ENCODE measurements at places on chromosomes 1 and 21.

GRCh38 chr1:83769072-83769471 lies 229.9 kb downstream of the TTLL7 start:
- H3K27ac ChIP-seq, result no peak overlapping the region
- H3K4me3 ChIP-seq, result no peak overlapping the region
- no peaks in the 10 kb centered on the region for H3K36me3 ChIP-seq
- no peaks in the 10 kb centered on the region for H3K27me3 ChIP-seq
- peaks cover 3% of the 10 kb centered on the region for H3K4me1 ChIP-seq
- no peak for DNase-seq

GRCh38 chr1:13782634-13783360 lies 82.8 kb downstream of the PRDM2 start:
- H3K27me3 ChIP-seq, result no peaks in the 10 kb centered on the region
- DNase-seq, result no peak
- peak overlapping the region; percentile 65 for H3K4me3 ChIP-seq
- H3K4me1 ChIP-seq, result peaks cover 52% of the 10 kb centered on the region

GRCh38 chr1:152479792-152480595 lies 30.6 kb upstream of the LCE5A start:
- peak overlapping the region; percentile 49 for H3K4me3 ChIP-seq
- no peak overlapping the region for H3K27ac ChIP-seq
- peaks cover 8% of the 10 kb centered on the region for H3K4me1 ChIP-seq
- H3K27me3 ChIP-seq, result no peaks in the 10 kb centered on the region
- peaks cover 4% of the 10 kb centered on the region for H3K36me3 ChIP-seq

DNA sequence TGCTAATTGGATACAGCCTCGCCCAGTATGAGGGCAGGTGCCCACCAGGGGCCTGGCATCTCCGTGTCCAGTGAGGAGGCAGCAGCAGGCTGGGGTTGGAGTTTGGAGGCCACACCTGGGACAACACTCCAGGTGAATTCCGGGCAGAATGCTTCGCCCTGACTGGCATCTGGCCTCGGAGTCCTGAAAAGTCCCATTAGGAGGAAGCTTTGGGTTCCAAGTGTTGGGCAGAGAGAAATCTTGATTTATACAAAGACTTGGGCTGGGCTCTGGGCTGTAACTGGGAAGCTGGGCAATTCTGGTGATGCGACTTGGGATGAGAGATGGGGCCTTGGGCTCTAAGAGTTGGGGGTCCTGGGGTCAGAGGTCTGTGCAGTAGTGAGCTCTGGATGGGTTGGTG lies 48.1 kb upstream of the CSF3R start:
- no peaks in the 10 kb centered on the region for H3K4me1 ChIP-seq
- H3K27me3 ChIP-seq, result peaks cover 40% of the 10 kb centered on the region
- no peak overlapping the region for H3K4me3 ChIP-seq

DNA sequence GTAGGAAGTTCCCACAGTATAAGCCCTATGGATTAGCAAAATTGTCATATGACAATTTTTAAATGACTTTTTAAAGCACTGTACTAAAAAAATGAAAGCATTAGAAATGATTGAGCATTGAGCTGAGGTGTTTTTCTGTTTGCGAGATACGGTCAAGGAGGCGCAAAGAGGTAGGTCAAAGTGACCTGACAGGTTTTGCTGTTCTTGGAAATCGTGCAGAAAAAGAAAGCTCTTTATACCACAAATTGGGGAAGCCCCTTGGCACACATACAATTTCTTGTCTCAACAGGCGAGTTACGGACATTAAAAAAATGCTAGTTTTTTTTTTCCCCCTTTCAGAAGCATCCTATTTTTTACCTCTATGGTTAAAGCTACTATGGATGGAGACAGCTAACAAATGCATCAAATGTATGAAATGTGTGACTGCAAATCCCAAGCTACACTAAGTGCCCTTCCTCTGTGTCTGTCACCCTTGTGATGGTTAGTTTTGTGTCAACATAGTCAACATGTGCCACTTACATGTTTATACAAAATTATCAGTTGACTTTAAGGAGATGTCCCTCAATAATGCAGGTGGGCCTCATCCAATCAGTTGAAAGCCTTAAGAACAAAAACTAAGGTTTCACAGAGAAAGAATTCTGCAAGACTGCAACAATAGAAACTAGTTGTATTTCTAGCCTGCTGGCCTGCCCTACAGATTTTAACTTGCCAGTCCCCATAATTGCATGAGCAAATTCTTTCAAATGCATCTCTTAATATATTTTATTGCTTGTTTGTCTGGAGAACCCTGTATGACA lies 29.3 kb downstream of the CRYZ start:
- H3K27me3 ChIP-seq, result no peaks in the 10 kb centered on the region
- H3K4me1 ChIP-seq, result peaks cover 6% of the 10 kb centered on the region
- H3K27ac ChIP-seq, result no peak overlapping the region
- no peak for DNase-seq
- no peak overlapping the region for H3K4me3 ChIP-seq
- H3K36me3 ChIP-seq, result peaks cover 17% of the 10 kb centered on the region

- no peaks in the 10 kb centered on the region for H3K27me3 ChIP-seq
- peaks cover 13% of the 10 kb centered on the region for H3K4me1 ChIP-seq
- H3K27ac ChIP-seq, result peak overlapping the region; percentile 29
Observed at GRCh38 chr1:198265073-198265661, 108.4 kb downstream of the NEK7 start.

GRCh38 chr1:43530483-43531106 lies at the start of gene PTPRF:
Gene PTPRF, plus strand, starts transcription at chr1:43530883. Its CDS starts 14,193 bp downstream, at chr1:43545076.
- H3K27me3 ChIP-seq, result peaks cover 75% of the 10 kb centered on the region
- peaks cover 30% of the 10 kb centered on the region for H3K4me1 ChIP-seq
- DNase-seq, result no peak
- peak within 1 kb of the TSS; percentile 99 for H3K4me3 ChIP-seq

GRCh38 chr1:156538711-156539440 lies 33.5 kb downstream of the IQGAP3 start:
- peaks cover 8% of the 10 kb centered on the region for H3K4me1 ChIP-seq
- H3K4me3 ChIP-seq, result no peak overlapping the region
- H3K27me3 ChIP-seq, result peaks cover 5% of the 10 kb centered on the region
- no peak overlapping the region for H3K27ac ChIP-seq
- no peak for DNase-seq
- H3K36me3 ChIP-seq, result no peaks in the 10 kb centered on the region

GRCh38 chr1:108847494-108847893 lies 9.4 kb downstream of the AKNAD1 start:
- no peak for DNase-seq
- peaks cover 6% of the 10 kb centered on the region for H3K4me1 ChIP-seq
- H3K36me3 ChIP-seq, result peaks cover 4% of the 10 kb centered on the region
- H3K27me3 ChIP-seq, result peaks cover 18% of the 10 kb centered on the region
- no peak overlapping the region for H3K4me3 ChIP-seq
- H3K27ac ChIP-seq, result no peak overlapping the region

DNA sequence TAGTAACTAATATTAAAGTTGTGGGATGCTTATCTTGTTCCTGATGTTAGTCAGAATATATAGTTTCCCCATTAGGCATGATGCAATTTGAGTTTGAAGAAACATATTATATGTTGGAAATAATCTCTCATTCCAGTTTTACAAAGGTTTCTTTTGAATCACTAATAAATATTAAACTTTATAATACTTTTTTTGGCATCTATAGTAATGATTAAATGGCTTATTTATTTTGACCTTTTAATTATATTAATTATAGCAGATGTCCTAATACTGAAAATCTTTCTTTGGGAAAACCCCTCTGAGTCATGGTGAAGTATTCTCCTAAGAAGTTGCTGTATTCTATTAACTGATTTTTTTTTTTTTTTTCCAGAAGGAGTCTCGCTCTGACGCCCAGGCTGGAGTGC lies 28.5 kb upstream of the PTGS2 start:
- peaks cover 2% of the 10 kb centered on the region for H3K4me1 ChIP-seq
- no peaks in the 10 kb centered on the region for H3K27me3 ChIP-seq
- H3K27ac ChIP-seq, result no peak overlapping the region
- H3K4me3 ChIP-seq, result no peak overlapping the region
- H3K36me3 ChIP-seq, result no peaks in the 10 kb centered on the region

DNA sequence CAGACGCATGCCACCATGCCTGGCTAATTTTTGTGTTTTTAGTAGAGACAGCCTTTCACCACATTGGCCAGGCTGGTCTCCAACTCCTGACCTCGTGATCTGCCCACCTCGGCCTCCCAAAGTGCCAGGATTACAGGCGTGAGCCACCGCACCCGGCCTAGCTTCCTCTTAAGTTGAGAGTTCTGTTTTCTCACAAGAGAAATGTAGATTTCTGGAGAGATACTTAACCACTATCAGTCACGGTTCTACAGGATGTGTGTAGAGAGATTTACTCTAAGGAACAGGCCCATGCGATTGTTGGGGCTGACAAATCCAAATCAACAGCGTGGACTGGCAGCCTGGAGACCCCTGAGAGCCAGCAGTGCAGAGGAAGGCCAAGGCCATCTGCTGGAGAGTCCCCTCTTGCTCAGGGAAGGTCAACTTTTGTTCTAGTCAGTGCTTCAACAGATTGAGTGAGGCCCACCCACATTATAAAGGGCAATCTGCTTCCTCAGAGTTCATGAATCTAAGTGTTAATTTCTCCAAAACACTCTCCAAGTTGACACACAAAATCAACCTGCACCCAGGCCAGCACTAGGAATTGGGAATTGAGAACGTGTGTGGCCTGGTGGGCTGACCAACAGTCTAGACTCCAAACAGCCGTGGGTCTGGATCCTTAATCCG lies 38.7 kb downstream of the CHAF1B start:
- H3K36me3 ChIP-seq, result no peaks in the 10 kb centered on the region
- no peak overlapping the region for H3K4me3 ChIP-seq
- DNase-seq, result no peak

DNA sequence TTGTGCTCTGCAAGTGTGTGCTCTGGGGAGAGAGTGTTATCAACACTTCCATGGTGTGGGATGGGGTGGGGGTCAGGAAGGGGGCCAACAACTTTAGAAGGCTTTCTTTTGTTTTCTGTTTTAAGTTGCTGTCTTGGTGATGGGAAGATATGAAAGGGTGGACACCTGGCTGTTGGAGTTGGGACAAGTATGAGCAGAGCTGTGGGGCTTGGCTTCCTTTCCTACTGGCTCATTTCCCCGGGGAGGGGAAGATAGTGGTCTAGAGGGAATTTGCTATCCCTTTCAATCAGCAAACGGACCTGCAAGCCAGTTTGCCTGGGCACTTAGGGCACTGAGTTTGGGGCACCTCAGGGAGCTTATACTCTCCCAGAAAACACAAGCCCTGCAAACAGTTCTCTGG lies 19.2 kb downstream of the IER5 start:
- H3K27me3 ChIP-seq, result peaks cover 12% of the 10 kb centered on the region
- DNase-seq, result no peak
- H3K27ac ChIP-seq, result no peak overlapping the region
- no peak overlapping the region for H3K4me3 ChIP-seq
- H3K36me3 ChIP-seq, result peaks cover 2% of the 10 kb centered on the region

- DNase-seq, result no peak
- peaks cover 19% of the 10 kb centered on the region for H3K4me1 ChIP-seq
- peaks cover 18% of the 10 kb centered on the region for H3K36me3 ChIP-seq
- no peak overlapping the region for H3K4me3 ChIP-seq
- H3K27me3 ChIP-seq, result no peaks in the 10 kb centered on the region
- no peak overlapping the region for H3K27ac ChIP-seq
Observed at GRCh38 chr1:247435030-247435758, 19.2 kb downstream of the NLRP3 start.

- H3K4me3 ChIP-seq, result no peak overlapping the region
- DNase-seq, result no peak
- H3K27me3 ChIP-seq, result peaks cover 35% of the 10 kb centered on the region
- H3K36me3 ChIP-seq, result peaks cover 2% of the 10 kb centered on the region
- no peak overlapping the region for H3K27ac ChIP-seq
Observed at GRCh38 chr1:20265250-20265649, 25.4 kb upstream of the VWA5B1 start.

DNA sequence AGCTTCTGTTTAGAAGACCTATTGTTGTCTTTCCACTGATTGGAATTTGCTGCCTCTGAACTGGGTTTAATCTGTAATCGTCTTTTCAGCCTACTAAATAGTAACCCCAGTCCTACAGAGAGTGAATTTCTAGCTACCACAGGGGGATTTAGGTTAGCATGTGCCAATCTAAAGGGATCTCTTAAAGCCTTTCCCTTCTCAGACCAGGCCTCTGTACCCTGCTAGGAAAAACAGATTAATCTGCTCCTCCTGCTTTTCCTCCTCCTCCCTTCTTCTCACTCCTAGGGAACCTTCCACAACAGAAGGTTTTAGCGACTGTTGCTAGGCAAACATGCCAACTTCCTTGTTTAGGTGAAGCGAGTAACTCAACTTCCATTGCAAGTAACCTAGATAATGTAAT lies 1.3 kb upstream of the RC3H1 start:
- peaks cover 30% of the 10 kb centered on the region for H3K4me1 ChIP-seq
- no peaks in the 10 kb centered on the region for H3K27me3 ChIP-seq
- no peak for DNase-seq
- H3K4me3 ChIP-seq, result peak overlapping the region; percentile 99
- peaks cover 7% of the 10 kb centered on the region for H3K36me3 ChIP-seq

- H3K36me3 ChIP-seq, result no peaks in the 10 kb centered on the region
- no peak overlapping the region for H3K4me3 ChIP-seq
- H3K27ac ChIP-seq, result no peak overlapping the region
- H3K4me1 ChIP-seq, result peaks cover 5% of the 10 kb centered on the region
- H3K27me3 ChIP-seq, result peaks cover 50% of the 10 kb centered on the region
- no peak for DNase-seq
Observed at GRCh38 chr1:50343323-50343722, 79.9 kb downstream of the DMRTA2 start.

DNA sequence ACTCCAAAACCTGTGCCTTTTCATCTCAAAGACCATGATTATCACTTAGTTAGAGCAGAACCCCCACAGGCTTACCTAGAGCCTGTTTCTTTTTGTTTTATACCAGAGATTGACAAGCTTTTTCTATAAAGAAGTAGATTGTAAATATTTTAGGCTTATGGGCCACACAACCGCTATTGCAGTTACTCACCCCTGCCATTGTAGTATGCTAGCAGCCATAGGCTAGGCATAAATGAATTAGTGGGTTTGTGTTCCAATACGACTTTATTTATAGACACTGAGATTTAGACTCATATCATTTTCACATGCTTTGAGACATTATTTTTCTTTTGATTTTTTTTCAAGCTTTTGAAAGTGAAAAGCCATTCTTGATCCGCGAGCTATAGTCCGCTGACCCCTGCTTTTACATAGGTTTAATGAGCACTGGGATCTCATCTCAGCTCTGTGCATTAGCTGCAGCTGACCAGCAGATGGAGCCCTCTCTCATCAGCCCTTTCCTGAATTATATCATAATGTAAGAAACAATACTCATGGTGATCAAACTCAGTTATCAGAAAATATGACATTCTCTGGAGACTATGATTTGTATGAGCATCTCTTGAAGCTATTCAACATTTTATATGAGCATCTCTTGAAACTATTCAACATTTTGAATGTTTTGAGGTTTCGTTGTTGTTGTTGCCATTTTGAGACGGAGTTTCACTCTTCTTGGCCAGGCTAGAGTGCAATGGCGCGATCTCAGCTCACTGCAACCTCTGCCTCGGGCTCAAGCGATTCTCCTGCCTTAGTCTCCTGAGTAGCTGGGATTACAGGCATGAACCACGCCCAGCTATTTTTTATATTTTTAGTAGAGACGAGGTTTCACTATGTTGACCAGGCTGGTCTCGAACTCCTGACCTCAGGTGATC lies 111.9 kb upstream of the L1TD1 start:
- H3K36me3 ChIP-seq, result peaks cover 2% of the 10 kb centered on the region
- no peaks in the 10 kb centered on the region for H3K4me1 ChIP-seq
- DNase-seq, result no peak
- H3K27me3 ChIP-seq, result no peaks in the 10 kb centered on the region
